ENCODE measurements at places on chromosomes 5 and 9. TPM values are rescaled to one million over a fixed set of nuclear protein-coding genes. Genes with fewer than 3 reads are reported as not detected.

FOXD4 gene
- not detected for total RNA-seq

SLCO4C1 gene
- total RNA-seq: 1.9 TPM

FBXL7 gene
- total RNA-seq: not detected

GPR150 gene
- total RNA-seq: 0.42 TPM

NEK6 gene
- total RNA-seq: 11.2 TPM

TMEM174 gene
- not detected for total RNA-seq

ANXA1 gene
- total RNA-seq: 653 TPM

UNC13B gene
- total RNA-seq: 0.31 TPM

PFN3 gene
- not detected for total RNA-seq

PTPN3 gene
- total RNA-seq: under 0.01 TPM

CNTNAP3 gene
- 0.10 TPM for total RNA-seq

KCNIP1 gene
- total RNA-seq: not detected

PDE6A gene
- not detected for total RNA-seq

SLCO6A1 gene
- not detected for total RNA-seq

SLC34A3 gene
- not detected for total RNA-seq

RNF208 gene
- 0.31 TPM for total RNA-seq

VAV2 gene
- total RNA-seq: 4.5 TPM

FBP1 gene
- total RNA-seq: 12.2 TPM

MYOZ3 gene
- not detected for total RNA-seq

RANBP3L gene
- 0.10 TPM for total RNA-seq

SLC6A3 gene
- total RNA-seq: not detected

LEAP2 gene
- total RNA-seq: 0.21 TPM

SLF1 gene
- total RNA-seq: 19.0 TPM

PCDHB6 gene
- not detected for total RNA-seq

PCDHB4 gene
- not detected for total RNA-seq

All from mononuclear cell (primary cell).